ENCODE measurements at places on chromosomes 5 and 9.

DNA sequence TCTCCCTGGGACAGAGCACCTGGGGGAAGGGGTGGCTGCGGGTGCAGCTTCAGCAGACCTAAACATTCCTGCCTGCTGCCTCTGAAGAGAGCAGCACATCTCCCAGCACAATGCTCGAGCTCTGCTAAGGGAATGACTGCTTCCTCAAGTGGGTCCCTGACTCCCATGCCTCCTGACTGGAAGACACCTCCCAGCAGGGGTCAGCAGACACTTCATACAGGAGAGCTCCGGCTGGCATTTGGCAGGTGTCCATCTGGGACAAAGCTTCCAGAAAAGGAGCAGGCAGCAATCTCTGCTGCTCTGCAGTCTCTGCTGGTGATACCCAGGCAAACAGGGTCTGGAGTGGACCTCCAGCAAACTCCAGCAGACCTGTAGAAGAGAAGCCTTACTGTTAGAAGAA is 77.2 kb downstream of the SLCO6A1 start:
- DNase-seq: peak; percentile 69

- DNase-seq: no peak
Observed at GRCh38 chr9:69932901-69933300, 110.7 kb upstream of the MAMDC2 start.

DNA sequence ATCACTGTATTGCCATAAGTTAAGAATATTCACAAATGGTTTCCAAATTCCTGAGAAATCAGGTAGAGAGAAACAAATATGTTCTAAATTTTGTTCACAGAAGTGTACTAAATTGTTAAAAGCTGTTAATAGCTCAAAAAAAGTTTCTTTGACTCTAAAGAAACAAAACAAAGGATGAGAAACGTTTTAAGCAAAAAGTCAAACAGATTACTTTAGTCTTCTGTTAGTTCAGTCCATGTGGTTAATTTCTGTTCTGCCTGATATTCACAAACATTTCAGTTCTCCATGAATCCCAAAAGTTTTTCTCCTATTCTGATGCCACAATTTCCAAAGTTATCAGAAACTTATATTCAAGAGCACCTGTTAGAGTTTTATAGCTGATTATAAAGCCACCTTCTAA is 7.7 kb upstream of the FANCC start:
- DNase-seq: no peak

DNA sequence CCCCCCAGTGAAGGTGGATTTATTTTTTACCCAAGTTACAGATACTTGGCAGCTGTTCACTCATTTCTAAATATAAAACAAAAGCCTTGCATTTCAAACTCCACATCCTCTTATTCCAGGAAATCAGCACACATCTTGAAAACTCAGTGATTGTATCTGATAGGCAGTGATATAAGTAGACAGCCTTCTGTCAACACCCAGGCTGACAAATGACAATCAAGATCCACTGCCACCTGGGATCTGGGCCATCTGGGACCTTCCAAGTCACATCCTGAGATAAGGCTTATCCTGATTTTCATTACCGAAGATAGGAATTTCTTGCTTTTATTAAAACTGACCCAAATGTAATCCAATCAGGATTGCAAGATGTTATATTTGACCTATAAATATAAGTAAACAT is 201.3 kb upstream of the PUM3 start:
- DNase-seq: no peak

DNA sequence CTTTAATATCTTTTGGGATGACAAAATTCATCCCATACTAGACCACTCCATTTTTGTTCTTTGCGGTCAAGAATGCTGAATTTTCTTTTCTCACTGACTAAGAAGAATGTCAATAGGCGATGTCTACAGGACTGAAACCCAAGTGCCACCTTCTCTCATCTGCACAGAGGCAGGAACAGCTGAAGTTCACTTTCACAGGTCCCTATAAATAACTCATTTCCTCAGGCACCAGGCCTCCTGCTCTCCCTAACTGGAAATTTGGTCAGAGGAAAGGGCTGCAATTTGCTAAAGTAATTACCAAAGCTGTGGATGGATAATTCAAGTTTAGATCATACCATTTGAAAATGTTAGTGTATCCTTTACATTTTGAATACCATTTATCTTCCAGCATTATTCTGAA is 142.9 kb downstream of the DIRAS2 start:
- DNase-seq: no peak

- no peak for DNase-seq
Observed at GRCh38 chr5:178532666-178533065, 57.5 kb downstream of the COL23A1 start.

GRCh38 chr5:138109463-138110265 is 25.8 kb downstream of the WNT8A start:
- no peak for DNase-seq

GRCh38 chr5:4191703-4192102 is 596.1 kb downstream of the IRX1 start:
- no peak for DNase-seq

- DNase-seq: no peak
Observed at GRCh38 chr9:135693265-135693664, 6.0 kb downstream of the SOHLH1 start.

DNA sequence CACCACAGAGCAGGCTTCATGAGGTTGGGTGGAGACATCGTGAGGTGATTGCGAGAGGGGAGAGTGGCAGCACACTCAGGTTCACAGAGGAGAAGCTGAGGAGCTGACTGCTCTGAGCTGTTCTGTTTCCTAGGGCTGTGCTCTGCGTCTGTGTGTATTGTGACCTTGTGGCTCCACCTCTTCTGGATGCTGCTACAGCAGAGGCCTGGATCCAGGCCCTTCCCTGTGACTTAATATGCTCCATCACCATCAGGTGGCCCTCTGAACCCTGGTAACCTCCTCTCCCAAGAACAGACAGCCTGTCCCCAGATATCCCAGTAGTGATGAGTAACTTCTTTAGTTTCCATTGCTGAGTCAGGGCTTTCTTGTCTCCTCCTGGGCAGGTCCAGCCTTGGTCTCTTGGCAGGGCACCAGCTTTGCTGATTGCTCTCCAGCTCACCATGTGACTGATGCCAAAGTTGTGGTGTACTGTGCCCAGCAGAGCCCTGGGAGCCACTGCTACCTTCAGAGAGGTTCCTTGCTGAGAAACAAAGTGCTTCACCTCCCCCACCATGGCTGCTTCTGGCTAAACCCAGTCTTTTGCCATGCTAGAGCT is 212.8 kb upstream of the CHD1 start:
- DNase-seq: no peak

- DNase-seq: peak; percentile 93
Observed at GRCh38 chr9:117400171-117400570, 14.7 kb downstream of the ASTN2 start.

DNA sequence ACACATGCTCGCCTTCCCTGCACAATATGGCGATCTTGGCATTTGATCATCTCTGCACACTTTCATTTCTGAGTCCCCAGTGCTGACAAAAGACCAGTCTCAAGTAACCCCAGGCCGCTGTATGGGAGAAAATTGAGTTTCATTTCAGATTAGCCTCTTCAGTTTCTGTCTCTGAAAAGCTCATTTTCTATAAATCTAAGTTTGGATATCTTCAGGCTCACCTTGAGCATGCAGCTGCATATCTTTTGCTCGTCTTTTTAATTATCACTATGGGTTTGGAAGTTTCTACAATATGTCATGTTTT is 169.1 kb upstream of the MAST4 start:
- no peak for DNase-seq

DNA sequence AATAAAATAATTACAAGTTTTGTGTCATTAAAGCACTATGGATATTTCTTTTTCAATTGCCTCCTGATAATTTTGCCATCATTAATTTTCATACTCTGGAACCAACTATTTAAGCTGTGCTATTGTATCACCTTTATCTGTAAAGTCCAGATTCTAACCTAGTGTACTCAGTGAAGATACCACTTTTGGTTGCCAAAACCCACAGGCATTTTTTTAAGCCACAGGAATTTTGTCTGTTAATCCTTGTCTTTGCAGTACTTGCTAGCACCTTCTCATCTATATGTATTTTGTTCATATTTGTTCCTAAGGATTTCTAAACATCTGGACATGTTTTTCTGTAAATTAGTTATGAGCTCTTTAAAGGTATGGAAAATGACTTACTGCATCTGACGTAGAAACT is 481.4 kb upstream of the DAB2 start:
- no peak for DNase-seq

GRCh38 chr9:14671377-14671776 is 21.9 kb downstream of the ZDHHC21 start:
- no peak for DNase-seq

DNA sequence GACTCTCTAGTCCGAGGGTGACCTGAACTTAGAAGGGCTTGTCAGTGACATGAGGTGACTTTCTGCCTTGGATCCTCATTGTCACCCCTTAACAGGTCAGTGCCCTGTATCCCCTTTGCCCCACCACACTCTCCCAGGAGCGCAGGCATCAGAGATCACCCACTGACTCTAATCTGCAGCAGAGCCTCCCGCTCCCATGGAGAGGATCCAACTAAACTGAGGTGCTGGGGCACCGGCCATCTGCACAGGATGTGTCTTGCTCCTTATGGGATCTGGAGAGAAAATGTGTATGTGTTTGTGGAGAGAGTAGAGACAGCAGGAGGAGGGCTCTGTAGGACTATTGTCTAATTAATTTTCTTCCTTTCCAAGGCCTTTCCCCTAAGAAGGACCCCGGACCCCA is 213.7 kb downstream of the ROR2 start:
- no peak for DNase-seq

GRCh38 chr5:51622161-51622790 is 239.0 kb downstream of the ISL1 start:
- no peak for DNase-seq

DNA sequence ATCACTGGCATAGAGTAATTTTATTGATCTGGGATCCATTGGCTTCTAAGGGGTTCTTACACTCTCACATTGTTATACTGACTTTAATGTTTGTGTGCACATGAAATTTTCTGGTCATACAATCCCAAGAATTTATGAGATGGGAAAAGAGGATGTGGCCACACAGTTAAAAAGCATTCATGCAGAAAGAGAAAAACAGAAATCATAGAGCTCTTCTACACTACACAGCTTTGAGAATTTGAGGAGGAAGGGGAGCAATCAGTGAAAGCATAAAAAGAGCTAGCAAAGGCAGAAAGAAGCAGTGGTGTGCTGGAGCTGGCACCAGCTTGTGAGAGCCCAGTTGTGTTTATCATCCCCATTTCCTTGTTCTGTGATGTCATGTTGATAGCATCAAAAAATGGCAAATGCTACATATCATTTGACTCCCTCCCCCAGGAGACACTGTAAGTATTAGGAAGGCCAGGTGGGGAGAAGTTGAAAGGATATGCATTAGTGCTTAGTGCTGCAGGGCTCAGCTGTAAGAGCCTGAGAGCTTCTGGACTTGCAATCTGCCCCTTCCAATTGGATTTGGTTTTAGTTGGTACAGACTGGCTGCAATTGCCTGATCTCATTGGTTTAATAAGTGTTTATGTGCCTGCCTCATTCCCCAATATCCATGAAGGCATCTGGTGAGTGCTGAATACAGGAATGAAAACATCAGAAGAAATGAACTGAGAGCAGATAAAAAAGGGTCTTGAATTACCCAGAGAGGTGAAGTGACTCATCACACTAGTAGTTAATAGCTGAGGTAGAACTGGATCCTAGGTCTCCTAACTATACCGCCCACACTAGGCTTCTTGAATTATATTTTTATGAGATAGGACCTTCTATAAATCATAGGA is 30.9 kb downstream of the RHOBTB3 start:
- peak; percentile 14 for DNase-seq

GRCh38 chr5:160672521-160672920 is 179.5 kb downstream of the ATP10B start:
- no peak for DNase-seq

- no peak for DNase-seq
Observed at GRCh38 chr5:147671365-147671764, 111.2 kb downstream of the JAKMIP2 start.

All from NCI-H2029 (cell line).